Peyer's patch (tissue), 4 donors: ENCODE measurements at places on chromosomes 4 and X. TPM values are rescaled to one million over a fixed set of nuclear protein-coding genes. Genes with fewer than 3 reads are reported as not detected.

- no peaks in the 10 kb centered on the region for H3K4me1 ChIP-seq
- no peak overlapping the region for H3K4me3 ChIP-seq
- no peaks in the 10 kb centered on the region for H3K27me3 ChIP-seq
- H3K27ac ChIP-seq = no peak overlapping the region
These were observed 127.4 kb upstream of the EDA2R start for GRCh38 chrX:66766318-66766717.

DNA sequence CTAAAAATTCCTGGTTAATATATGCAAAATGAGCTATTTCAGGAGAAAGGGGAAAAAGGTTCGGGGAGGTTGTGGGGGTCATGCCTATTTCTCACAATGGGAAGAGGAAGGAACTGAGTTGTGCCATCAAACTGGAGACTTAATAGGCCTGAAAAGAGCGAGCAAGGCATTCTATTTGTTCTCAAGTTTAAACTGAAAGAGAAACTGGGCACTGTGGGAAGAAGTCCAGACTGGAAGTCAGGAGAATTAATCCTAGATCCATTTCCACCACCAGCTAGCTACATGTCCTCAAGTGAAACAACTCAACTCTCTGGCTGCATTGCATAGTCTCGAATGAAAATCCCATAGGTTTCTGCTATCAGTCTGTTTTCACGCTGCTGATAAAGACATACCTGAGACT lies 50.6 kb downstream of the PPARGC1A start:
- H3K4me1 ChIP-seq = no peaks in the 10 kb centered on the region
- H3K36me3 ChIP-seq = no peaks in the 10 kb centered on the region
- H3K27ac ChIP-seq = no peak overlapping the region
- no peak overlapping the region for H3K4me3 ChIP-seq
- no peaks in the 10 kb centered on the region for H3K27me3 ChIP-seq

GRCh38 chrX:137930533-137930932 lies 364.6 kb downstream of the ZIC3 start:
- no peak overlapping the region for H3K27ac ChIP-seq
- no peaks in the 10 kb centered on the region for H3K36me3 ChIP-seq
- H3K27me3 ChIP-seq = no peaks in the 10 kb centered on the region
- no peak for DNase-seq

DNA sequence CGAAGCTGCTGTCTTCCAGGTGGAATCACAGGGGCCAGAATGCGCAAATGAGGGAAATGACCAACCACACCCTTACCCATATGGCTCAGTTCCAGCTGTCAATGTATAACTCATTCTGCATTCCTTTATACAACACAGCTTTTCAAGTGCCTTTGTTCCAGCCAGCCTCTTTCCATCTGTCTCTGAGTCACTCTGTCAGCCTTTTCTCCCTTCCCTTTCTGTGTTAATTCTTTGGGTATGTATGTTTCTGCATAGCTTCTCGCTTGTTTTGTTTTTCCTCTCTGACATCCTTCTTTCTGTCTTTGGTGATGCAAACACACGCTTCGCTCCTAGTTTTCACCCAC lies 54.5 kb downstream of the RS1 start:
- H3K36me3 ChIP-seq = no peaks in the 10 kb centered on the region
- no peak for DNase-seq
- H3K27ac ChIP-seq = no peak overlapping the region
- H3K27me3 ChIP-seq = no peaks in the 10 kb centered on the region
- H3K4me3 ChIP-seq = no peak overlapping the region

- H3K27me3 ChIP-seq = no peaks in the 10 kb centered on the region
- no peaks in the 10 kb centered on the region for H3K36me3 ChIP-seq
- H3K4me1 ChIP-seq = no peaks in the 10 kb centered on the region
- no peak overlapping the region for H3K27ac ChIP-seq
These were observed 435.6 kb downstream of the TMA16 start for GRCh38 chr4:163930086-163930485.

DNA sequence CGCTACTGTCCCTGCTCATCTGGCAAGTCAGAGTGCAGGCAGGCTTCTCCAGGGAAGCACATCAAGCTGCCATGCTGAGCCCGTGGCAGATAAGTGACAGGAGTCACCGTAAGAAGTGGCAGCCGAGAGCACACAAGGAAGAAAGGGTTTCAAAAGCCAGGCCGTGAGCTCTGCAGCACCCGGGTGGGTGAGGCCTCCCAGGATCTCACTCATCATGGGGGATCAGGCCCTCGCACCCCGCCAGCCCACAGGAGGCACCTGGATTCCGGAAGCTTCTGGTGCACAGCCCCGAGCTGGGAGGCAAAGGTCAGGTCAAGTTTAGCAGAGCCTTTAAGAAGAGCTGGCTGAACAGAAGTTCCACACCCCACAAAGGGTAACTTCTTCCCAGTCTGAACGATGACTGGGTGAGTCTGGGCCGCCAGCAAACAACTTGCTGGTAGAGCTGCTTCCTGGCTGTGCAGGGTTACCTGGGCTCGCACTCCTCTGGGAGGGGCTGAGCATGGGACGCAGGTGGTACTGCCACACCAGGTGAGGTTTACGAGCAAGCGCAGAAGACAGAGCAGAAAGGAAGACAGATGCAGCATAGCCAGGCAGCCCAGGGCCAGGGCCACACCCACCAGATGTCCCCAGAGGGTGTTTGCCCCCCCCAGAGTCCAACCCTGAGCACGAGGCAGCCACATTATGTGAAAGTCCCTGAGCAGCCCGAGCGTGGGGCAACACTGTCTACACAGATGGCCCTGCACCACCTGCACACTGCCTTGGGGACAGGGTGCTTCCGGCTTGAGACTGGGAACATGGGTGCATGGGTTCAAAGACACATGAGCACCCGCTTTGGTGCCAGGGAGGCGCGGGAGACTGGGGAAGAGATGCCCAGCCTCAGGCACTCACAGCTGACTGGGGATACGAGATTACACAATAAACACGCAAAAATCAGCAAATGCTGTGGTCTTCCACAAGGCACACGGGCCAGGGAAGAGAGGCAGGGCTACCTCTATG lies 7.7 kb downstream of the CCNQ start:
- no peaks in the 10 kb centered on the region for H3K36me3 ChIP-seq
- H3K4me3 ChIP-seq = no peak overlapping the region
- DNase-seq = no peak

DNA sequence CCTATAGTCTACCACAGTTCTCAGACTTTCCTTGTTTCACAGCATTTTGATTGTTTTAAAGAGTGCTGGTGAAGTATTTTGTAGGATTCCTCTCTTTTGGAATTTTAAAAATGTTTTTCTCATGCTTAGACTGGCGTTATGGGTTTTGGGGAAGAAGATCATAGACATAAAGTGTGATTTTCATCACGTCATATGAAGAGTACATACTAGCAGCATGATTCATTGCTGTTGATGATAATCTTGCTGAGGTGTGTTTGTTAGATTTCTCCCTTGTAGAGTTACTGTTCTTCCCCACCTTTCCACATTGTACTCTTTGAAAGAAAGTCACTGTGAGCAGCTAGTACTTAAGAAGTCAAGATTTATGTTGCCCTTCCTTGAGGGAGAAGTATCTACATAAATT lies 396.1 kb upstream of the GNPDA2 start:
- no peak overlapping the region for H3K4me3 ChIP-seq
- no peaks in the 10 kb centered on the region for H3K27me3 ChIP-seq
- H3K27ac ChIP-seq = no peak overlapping the region
- no peaks in the 10 kb centered on the region for H3K36me3 ChIP-seq

GRCh38 chr4:167031534-167032156 lies 202.6 kb downstream of the SPOCK3 start:
- no peak overlapping the region for H3K4me3 ChIP-seq
- H3K27me3 ChIP-seq = no peaks in the 10 kb centered on the region
- no peak overlapping the region for H3K27ac ChIP-seq
- no peaks in the 10 kb centered on the region for H3K4me1 ChIP-seq
- H3K36me3 ChIP-seq = no peaks in the 10 kb centered on the region

DNA sequence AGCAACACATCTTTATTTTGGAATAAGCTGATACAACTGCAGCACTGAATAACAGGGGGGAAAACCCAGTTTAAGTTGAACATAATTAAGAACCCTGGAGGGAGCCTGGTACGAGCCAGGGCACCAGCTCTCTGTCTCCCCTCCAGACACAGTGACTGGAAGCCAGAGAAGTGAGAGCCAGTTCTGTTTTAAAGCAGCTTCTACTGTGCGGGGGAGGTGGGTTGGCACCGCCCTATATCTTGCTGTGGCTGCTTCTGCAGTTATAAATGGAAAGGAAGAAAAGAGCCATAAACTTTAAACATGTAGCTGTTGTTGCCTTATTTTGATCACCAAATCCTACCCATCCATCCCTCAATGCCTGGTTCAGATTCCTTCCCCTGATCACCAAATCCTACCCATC lies 207.9 kb upstream of the ANXA3 start:
- DNase-seq = no peak
- no peaks in the 10 kb centered on the region for H3K4me1 ChIP-seq
- no peak overlapping the region for H3K27ac ChIP-seq
- no peak overlapping the region for H3K4me3 ChIP-seq

DNA sequence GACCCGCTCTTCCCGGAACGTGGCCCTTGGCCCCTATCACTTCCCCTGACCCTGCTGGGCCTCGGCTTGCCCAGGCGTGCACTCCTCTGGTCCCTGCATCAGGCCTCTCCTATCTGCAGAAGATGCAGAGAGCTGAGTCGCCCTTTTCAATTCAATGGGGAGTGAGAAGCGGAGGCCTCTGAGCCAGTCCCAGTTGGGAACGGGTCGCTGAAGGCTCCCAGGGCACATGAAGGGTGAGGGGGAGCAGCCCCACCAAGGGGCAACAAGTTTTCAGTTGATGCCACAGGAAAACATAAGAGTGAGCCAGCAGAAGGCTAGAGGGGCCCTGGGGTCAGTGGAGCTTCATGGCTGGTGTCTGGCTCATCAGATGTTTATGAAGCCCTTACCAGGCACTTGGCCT lies 17.1 kb downstream of the PSAPL1 start:
- no peaks in the 10 kb centered on the region for H3K4me1 ChIP-seq
- DNase-seq = no peak
- H3K27me3 ChIP-seq = no peaks in the 10 kb centered on the region
- no peak overlapping the region for H3K27ac ChIP-seq

GRCh38 chrX:9349572-9350494 lies 115.0 kb upstream of the TBL1X start:
- no peaks in the 10 kb centered on the region for H3K4me1 ChIP-seq
- no peak for DNase-seq
- H3K27ac ChIP-seq = no peak overlapping the region
- no peaks in the 10 kb centered on the region for H3K36me3 ChIP-seq
- H3K4me3 ChIP-seq = no peak overlapping the region
- H3K27me3 ChIP-seq = no peaks in the 10 kb centered on the region

GRCh38 chr4:1297023-1297395 lies 7.3 kb downstream of the MAEA start:
- no peak overlapping the region for H3K4me3 ChIP-seq
- H3K27ac ChIP-seq = no peak overlapping the region
- H3K36me3 ChIP-seq = peaks cover 57% of the 10 kb centered on the region
- no peaks in the 10 kb centered on the region for H3K4me1 ChIP-seq
- DNase-seq = peak; percentile 37

DNA sequence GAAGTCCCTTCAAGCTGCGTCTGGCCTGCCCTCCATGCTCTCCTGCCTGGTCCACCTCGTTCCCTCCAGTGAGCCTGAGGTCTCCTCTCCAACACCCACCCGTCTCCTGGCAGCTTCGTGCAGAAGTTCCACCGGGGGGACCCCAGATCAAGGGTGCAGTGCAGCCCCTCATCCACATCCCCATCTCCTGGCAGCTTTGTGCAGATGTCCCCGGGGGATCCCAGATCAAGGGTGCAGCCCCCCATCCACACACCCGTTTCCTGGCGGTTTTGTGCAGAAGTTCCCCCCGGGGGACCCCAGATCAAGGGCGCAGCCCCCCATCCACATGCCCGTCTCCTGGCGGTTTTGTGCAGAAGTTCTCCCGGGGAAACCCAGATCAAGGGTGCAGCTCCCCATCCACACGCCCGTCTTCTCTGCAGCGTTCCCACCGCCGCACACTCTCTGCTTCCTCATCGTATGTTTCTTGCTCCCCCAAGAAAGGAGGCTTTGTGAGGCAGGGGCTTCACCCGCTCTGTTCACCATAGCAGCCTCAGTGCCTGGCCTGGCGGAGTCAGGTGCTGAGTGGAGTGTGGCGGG lies 35.7 kb downstream of the PIGG start:
- H3K4me3 ChIP-seq = no peak overlapping the region
- H3K36me3 ChIP-seq = no peaks in the 10 kb centered on the region
- DNase-seq = no peak

- no peak overlapping the region for H3K27ac ChIP-seq
- no peak for DNase-seq
- H3K4me1 ChIP-seq = peaks cover 3% of the 10 kb centered on the region
- no peaks in the 10 kb centered on the region for H3K27me3 ChIP-seq
- no peak overlapping the region for H3K4me3 ChIP-seq
- no peaks in the 10 kb centered on the region for H3K36me3 ChIP-seq
These were observed 21.8 kb upstream of the CCNI start for GRCh38 chr4:77097611-77098010.

- H3K36me3 ChIP-seq = no peaks in the 10 kb centered on the region
- no peak for DNase-seq
- H3K27ac ChIP-seq = no peak overlapping the region
- H3K27me3 ChIP-seq = peaks cover 30% of the 10 kb centered on the region
- no peaks in the 10 kb centered on the region for H3K4me1 ChIP-seq
These were observed 30.8 kb downstream of the CPLX1 start for GRCh38 chr4:794900-795725.

DNA sequence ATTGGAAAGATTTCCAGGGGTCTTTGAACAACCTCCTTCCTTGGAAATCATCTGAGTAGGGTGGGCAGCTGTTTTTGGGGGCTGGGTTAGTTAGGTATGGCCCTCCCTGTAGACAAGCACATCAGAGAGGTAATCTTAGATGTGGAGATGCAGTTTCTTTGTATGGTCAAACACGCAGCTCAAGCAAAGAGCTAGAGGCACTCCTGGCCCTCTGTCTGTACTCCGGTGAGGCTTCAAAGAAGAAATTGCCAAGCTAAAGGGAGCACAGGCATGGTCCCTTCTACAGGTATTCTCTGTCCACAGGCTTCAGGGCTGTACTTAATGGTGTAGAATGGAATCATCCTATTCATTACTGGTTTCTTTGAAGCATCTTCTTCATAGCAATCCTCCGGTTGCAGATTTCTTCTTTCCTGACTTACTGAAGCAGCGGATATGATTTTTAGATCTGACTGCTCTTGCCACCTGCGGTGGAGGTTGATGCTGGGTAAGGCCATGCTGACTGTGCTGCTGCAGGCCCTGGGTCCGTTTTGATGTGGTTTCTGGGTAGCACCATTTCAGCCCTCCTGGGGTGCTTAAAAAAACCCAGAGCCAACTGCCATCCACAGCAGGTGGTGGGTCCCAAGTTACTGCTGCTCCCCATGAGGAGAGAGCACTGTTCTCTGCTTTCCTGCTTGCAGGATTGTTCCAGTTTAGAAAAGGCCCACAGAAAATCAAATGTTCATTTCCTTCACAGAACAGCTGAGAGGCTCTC lies 318.9 kb upstream of the GATB start:
- H3K27me3 ChIP-seq = no peaks in the 10 kb centered on the region
- peak overlapping the region; percentile 34 for H3K27ac ChIP-seq
- H3K4me1 ChIP-seq = no peaks in the 10 kb centered on the region
- peak; percentile 63 for DNase-seq

- no peak overlapping the region for H3K4me3 ChIP-seq
- no peaks in the 10 kb centered on the region for H3K36me3 ChIP-seq
- no peaks in the 10 kb centered on the region for H3K4me1 ChIP-seq
- peak; percentile 23 for DNase-seq
- H3K27me3 ChIP-seq = no peaks in the 10 kb centered on the region
- H3K27ac ChIP-seq = no peak overlapping the region
These were observed 581.8 kb downstream of the NLGN4X start for GRCh38 chrX:5646818-5647217.

The JAKMIP1 gene
- total RNA-seq = 6.6 TPM

The TIMM8A gene
- 11.6 TPM for total RNA-seq

The PRPS2 gene
- 14.2 TPM for total RNA-seq

The SLITRK4 gene
- total RNA-seq = 1.2 TPM

The NXF3 gene
- 15.1 TPM for total RNA-seq

The SMPX gene
- total RNA-seq = not detected

The FAM149A gene
- 11.2 TPM for total RNA-seq

The PAGE3 gene
- total RNA-seq = not detected
